ENCODE measurements at places on chromosomes 3 and 15.

- no peak for DNase-seq
These were observed 90.3 kb downstream of the PLCL2 start for GRCh38 chr3:16975083-16975482.

- no peak for DNase-seq
These were observed 79.8 kb downstream of the PLCH1 start for GRCh38 chr3:155664925-155665695.

DNA sequence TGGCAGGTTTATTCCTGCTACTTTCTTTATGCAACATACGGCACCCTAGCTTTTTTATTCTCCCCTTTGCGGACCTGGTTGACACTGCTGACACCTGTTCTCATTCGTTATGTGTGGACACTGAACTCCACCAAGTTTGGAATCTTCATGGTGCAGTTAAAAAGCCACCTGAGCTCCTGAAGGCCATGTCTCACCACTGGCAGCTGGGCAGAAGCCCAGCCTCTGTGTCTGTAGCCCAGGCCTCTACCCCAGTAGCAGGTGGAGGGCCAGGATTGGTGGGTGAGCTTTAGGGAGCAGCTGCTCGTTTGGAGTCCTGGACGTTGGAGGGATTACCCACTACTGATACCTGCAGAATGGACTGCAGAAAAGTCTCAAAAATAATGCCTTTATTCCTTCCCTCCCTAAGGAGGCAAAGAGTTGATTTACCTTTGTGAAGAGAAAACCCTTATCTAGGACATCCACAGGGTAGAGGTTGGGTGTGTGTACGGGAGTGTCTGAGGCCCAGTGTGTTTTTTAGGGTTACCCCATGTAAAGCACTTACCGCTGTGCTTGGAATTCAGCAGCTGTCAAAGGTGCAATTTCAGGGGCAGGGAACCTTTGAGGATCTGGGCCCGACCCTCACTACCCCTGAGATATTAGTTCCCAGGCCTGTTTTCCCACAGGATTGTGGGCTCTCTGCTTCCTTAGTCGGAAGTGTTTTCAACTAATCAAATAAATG lies 637 bp upstream of the CCNDBP1 start:
- no peak for DNase-seq

DNA sequence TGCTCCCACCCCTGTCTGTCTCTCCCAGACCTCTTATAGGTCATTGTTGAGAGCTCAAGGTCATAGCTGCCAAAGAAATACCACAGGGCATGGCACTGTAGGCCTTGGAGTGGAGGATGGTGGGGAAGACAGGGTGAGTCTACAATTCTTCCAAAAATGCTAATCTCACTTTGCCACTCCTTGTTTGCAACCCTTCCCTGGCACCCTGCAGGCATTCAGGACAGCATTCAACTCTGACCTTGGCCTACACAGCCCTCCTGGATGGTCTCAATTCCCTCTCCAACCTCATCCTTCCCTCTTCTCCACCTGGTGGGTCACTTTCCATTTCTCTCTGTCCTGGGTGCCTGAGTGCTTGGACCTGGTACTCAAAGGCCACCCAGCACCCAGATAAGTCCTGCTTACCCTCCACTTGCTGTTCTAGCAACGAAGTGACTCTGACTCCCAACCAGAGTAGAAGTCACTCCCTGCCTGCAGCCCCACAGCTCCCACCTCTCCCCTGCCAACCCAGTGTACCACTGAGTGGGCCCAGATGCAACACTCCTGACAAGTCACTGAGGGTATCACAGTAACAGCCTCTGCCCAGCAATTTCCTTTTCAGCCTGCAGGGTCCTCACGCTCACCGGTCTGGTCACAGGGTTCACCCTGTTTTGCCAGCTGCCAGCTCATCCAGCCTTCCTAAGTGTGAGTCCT lies 36.6 kb downstream of the AMOTL2 start:
- DNase-seq: no peak
